ENCODE measurements at places on chromosomes 3 and 15.
A peak's percentile ranks its signal among the peaks of the same experiment; 100 is the strongest.

GRCh38 chr3:115301364-115301860, 154.3 kb upstream of the ZBTB20 start:
- DNase-seq: no peak

DNA sequence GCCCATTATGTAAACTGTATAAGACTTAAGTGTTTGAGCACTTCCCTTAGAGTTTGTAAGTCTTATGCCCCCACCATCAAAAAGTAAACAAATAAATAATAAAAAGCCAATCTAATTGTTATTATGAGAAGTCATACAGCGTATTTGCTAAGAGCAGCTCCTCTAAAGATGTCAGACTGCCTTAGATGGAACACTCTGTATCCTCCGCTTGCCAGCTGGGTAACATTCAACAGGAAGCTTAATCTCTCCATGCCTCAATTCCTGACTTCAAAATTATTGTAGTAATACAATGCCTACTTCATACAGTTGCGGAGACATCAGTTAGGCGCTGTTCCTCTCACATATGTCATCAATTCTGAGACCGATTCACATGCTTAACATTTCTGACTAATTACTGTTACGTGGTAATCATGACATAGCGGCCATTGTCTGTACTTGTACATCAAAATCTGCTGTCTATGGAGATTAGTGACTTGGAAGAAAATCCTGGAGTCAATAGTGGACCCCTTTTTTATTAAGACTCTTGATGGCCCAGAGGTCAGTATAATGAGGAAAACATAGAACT, 417.7 kb downstream of the LPP start:
- DNase-seq: no peak

DNA sequence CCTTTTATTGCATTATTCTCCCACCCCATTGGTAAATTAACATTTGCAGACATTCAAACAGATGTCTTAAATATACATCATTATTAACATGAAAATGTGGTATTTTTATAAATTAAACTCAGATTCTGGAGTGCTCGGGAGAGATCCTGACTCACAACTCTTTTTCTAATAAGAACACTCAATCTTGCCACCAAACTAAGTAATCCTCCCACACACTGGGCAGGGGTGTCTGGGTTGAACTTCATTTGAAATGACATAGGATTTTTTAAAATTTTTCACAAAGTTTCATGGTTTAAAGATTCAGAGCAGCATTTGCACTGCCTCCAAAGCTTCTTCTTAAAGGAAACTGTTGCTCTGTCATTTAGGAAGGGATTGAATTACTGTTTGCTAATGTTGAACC, 754.3 kb downstream of the MECOM start:
- DNase-seq: no peak

DNA sequence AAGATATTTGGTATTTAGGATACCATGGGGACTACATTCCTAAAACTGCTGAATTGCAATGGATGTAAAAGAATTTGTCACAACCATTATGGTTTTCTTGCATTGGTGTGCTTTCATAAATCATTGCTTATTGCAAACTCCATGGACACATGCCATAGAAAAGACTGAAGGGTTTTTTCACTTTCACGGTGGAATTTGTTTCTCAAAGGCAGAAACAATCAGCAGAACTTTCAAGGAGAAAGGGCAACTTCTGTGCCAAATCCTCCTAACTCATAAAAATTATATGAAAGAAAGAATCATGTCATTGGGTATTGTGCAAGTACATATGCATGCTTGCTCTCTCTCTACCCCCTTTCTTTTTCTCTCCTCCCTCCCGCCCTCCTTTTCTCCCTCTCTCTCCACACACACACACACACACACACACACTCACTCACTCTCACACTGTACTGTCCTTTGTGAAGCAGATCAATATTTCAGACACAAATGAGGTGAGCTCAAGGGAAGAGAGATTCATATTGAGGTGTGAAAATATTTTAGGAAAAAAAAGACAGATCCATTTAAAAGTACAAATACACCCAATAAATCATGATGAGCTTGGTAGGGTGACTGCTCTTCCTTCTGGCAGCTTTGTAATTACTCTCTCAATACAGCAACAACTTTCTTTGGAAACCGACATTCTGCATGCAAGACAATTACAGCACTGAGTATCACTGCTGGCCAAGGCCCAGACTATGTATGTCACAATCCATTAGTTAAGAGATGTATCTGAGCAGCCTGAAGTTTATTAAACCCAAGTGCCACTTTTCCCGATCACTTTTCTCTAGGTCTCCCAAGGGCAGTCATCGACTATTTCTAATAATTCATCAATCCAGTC, 492.6 kb downstream of the TUSC7 start:
- no peak for DNase-seq

GRCh38 chr3:71056327-71056726, 527.2 kb downstream of the FOXP1 start:
- no peak for DNase-seq

GRCh38 chr15:34944936-34945335, 24.6 kb downstream of the AQR start:
- DNase-seq: no peak

DNA sequence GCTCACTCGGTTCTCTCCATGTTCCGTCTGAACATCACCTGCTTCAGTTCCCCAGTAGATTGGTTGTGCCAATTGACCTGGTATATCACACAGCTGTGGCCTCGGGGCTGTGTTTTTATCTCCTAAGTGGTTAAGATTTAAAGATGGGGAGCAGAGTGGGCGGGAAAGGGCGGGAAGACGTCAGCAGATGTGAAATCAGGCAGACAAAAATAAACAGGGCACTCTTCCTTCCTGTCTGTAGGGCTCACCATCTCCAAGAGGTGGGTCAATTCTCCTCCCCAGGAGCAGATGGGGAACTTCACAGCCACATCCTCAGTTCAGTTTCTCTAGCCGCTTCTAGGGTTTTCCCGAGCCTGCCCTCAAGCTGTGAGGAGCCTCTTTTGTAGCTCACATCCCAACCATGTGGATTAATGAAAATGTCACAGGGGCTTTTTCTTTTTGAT, 26.8 kb upstream of the LIMD1 start:
- DNase-seq: peak; percentile 35

- DNase-seq: no peak
Measured at GRCh38 chr15:46703871-46704637, 1013.3 kb upstream of the SEMA6D start.

DNA sequence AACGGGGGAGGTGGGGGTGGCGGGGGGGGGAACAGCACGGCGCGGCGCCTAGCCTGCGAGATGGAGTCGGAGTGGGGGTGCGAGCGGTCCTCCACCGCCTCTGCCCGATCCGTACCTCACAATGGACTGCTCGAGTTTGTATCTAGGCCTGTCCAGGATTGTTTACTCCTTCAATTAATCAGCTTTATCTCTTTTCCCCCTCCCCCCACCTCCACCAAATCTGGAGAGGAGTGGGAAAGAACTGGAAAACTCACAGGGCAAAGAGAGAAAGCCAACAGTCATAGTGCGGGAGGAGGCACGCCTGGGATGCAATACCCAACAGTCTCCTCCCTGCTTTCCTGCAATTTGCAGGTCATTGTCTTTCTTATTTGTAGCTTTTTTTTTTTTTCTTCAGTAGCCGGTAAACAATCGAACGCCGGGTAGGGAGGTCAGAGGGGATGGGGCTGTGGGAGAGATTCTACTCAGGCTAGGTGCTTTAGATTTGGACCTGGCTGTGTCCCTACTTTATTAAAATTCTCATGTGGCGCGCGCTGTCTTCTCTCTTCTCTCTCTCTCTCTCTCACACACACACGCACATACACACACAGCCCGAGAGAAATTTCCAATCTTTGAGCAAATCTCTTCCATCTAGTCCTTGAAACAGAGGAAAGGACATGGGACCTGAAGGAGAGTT, 6.9 kb upstream of the MEIS2 start:
- peak; percentile 55 for DNase-seq

DNA sequence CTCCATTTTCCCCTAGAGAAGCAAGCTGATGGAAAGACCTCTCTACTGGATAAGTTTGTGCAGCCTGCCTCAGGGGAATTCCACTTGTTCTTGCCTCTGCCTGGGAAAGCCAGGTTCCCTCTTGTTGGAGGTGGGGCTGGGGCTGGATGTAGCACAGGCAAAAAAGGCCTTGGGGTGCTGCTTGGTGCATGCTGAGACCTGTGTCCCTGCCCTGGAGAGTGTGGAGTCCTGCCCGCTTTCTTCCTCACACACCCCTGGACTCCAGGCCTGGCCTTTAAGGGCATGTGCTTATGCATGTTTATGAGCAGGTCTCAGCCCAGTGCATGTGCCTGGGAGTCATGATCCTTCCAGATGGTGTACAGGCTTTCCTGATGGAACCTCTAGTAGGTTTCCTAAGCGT, 23.5 kb upstream of the JMJD7 start:
- DNase-seq: no peak

- DNase-seq: no peak
Measured at GRCh38 chr3:98982351-98982750, 80.9 kb upstream of the DCBLD2 start.

- no peak for DNase-seq
Measured at GRCh38 chr3:121667333-121667732, 6.6 kb upstream of the HCLS1 start.

GRCh38 chr3:38127611-38128302, 9.2 kb downstream of the ACAA1 start:
- no peak for DNase-seq

- DNase-seq: no peak
Measured at GRCh38 chr3:123263941-123264340, 62.2 kb downstream of the SEC22A start.

- DNase-seq: no peak
Measured at GRCh38 chr15:33313491-33313890, 2.7 kb downstream of the RYR3 start.

DNA sequence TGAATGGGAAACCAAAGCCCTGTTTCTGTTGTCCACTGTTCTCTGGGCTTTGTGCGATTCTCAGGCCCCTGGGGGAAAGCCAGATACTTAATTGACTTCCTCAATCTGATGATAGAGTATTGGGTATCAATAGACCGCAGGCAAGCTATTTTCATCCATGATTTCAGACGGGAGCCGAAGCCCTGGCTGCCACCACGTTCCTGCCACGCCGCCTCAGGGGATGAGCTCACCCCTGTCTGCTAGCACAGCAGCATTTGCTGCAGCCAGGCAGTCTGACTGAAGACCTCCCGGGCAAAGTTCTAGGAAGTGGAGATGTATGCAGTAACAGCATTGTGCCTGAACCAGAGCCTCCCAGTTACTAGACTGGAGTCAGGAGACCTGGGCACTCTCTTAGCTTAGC, 69.8 kb downstream of the ISG20 start:
- DNase-seq: no peak

- no peak for DNase-seq
Measured at GRCh38 chr3:62073038-62073437, 300.3 kb downstream of the FEZF2 start.

GRCh38 chr15:75723847-75724660, 11.4 kb upstream of the CSPG4 start:
- peak; percentile 72 for DNase-seq

DNA sequence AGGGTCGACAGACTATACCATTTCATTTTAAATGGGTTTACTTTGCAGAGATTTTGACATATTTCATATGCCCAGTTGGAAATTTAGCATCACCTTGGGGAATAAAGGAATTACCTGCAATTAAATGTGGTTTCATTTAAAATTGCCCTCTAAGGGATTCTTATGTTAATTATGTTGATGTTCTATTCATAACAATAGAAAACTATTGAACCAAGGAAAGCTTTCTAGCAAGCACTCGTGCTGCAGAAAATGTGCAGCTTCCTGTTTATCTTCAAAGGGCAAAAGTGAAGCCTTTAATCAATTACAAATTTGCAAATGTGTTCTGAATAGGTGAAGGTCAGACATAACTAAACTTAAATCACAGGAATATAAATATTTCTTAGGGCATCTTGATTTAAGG, 352.1 kb downstream of the CHST2 start:
- no peak for DNase-seq

GRCh38 chr3:64316971-64317370, 91.7 kb upstream of the PRICKLE2 start:
- no peak for DNase-seq

- DNase-seq: no peak
Measured at GRCh38 chr15:92745845-92746271, 90.3 kb upstream of the FAM174B start.

All from SK-N-SH (cell line).